NCI-H2081 (cell line): ENCODE measurements at places on chromosomes 13 and 19.

DNA sequence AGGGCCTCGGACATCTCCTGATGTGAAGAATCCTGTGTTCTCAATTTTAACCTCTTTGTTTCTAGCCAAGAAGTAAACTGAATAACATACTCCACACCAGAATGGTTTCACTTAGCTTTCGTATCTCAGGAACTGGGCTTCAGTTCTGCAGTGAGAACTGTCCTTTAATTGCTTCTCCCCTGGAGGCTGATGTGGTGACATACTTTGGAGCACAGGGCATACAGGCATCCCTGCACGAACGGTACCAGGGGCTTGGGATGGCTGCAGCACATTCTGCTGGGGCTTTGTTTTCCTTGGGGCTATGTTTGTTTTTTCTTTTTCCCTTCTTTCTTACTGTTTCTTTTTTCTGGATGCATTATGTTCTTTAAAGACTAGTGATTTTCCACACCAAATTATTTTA is 230.5 kb downstream of the TM9SF2 start:
- DNase-seq = no peak

GRCh38 chr19:13985771-13986347 is 20.3 kb downstream of the RFX1 start:
- DNase-seq = peak; percentile 40

- no peak for DNase-seq
These were observed 2.5 kb upstream of the NOVA2 start for GRCh38 chr19:45976178-45976577.

GRCh38 chr13:108795841-108796240 is 166.4 kb downstream of the MYO16 start:
- no peak for DNase-seq

DNA sequence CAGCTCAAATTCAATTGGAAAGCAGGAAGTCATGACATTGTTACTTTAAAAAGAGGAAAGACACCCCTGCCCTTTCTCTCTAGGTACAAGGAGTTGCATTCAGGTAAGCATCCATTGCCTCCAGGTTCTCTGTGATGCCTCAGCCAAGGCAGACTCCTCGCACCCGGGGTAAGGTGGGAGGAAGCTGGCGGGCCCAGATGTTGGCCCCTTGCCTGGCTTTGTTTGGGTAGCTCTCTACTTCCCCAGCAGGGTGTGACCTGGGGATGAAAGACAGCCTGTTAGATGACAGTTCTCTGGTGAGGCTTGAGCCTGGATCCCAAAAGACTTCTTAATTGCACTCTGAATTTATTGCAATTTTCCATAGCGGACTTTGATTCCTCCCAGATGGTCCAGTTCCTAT is 25.6 kb downstream of the SHISA2 start:
- no peak for DNase-seq

GRCh38 chr13:110798081-110798994 is 84.8 kb downstream of the ING1 start:
- DNase-seq = no peak

GRCh38 chr19:36140304-36141038 is 605 bp downstream of the CAPNS1 start:
- peak; percentile 83 for DNase-seq

DNA sequence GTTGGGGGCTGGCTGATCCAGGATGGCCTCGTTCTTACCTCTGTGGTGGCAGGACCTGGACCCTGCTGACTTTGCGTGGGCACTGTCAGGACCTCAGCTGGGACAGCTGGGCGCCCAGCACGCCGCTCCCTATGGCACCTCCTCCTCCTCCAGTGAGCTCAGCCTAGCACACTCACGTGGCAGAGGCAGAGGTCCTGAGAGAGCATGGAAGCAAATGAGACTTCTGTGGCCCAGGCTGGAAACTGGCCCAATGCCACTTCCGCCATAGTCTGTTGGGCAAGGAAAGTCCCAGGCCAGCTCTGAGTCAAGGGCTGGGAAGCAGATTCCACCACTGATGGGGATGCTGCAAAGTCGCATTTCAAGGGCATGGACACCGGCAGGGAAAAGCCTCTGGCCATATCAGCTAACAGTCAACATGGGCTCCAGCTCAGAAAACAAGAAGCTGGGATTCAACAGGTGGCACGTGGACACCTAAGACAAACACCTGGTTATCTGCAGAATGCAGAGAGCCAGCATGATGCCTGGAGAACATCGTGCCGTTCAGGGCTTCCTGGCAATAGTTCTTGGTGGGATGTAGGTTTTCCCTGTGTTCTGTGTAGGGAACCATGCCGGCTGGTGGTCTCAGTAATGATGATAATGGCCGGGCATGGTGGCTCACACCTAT is 16.7 kb downstream of the MYBPC2 start:
- DNase-seq = no peak

- peak; percentile 20 for DNase-seq
These were observed 60.6 kb downstream of the NDFIP2 start for GRCh38 chr13:79541426-79542049.

DNA sequence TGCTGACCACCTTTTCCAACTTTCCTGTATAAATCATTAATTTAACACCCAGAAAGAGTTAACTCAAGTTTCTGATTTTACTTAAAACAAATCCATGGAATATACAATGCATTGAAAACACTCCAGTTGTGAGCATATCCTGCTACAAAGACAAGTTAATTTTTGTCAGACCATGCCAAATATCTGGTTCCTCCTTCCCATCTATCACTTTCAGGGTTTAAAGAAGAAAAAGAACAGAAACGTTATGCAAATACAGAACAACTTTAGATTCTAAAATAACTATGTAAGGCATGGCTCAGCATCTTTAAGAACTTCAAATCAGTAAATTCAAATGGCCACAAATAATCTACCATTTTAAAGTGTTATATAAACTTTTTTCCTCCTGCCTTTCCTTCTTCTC is 14.9 kb downstream of the MRPS31 start:
- DNase-seq = no peak

GRCh38 chr19:16370641-16371391 is 46.2 kb downstream of the KLF2 start:
- DNase-seq = no peak

DNA sequence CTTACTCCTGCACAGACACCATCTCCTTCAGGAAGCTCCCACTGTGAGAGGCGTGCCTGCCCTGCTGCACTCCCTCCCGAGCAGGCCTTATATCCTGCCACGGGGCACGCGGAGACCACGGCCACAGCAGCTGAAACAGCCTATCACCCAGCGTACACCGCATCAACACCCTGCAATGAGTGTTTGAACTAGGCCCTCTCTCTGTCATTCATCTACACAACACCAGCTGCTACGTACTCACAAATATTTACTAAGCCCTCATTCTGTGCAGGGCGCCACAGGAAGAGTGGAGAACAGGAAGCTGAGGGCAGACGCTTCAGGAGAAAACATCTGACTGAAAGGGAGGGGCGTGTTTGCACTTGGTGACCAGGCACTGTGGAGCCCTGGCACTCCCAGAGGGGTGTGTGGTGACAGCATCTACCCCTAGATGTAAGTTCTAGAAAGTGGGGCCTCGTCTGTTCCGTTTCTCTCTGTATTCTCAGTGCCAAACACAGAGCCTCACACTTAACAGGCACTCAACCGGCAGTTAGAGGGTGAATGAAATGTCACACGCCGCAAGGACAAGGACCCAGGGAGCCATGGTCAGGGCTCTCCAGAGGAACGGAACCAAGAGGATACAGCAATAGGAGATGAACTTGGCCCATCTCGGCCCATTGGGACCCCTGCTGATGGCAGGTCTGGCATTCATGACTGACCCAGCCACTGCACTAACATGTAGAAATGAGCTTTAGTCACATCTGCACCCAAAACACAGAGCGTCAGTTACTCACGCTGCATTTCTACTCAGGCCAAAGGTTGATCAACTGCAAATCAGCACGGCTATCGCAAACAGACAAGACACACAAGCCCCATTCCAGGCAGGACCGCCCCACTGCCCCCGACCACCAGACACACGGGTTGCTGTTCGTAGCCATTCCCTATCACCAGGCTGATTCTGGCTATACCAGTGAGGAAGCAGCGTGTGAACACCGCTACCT is 15.7 kb downstream of the RANBP3 start:
- DNase-seq = peak; percentile 96

GRCh38 chr13:75368167-75368566 is 113.8 kb downstream of the TBC1D4 start:
- no peak for DNase-seq

DNA sequence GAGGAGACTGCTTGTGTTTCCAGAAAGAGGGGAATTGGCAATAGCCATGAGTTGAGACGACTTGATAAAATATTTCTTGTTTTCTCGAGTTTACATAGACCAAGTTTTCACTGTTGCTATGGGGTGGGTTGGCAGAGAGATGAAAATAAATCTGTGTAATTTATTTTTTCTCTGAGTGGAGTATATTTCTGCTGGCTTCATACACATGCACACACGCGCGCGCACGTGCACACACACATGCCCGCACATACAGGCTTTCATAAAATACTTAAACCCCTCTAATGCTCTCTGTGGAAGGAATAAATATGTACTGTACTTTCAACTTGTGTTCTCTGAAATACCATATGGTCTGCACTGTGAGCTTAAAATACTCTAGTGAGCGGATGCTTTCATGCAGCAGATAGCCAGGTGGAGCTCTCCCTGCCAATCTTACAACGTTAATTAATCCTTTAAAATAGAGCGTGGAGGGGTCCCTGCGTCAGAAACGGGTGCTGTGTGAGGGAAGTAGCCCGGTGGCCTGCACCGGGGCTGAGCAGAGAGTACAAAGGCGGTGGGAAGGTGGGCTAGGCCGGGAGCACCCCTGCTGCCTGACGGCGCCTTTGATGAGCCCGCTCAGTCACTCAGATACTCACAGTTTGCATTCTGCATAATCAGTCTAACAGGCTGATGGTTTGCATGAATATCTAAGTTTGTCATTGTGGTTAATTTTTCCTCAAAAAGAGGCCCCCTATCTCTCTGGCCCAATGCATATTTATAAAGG is 44.1 kb downstream of the CCNE1 start:
- DNase-seq = no peak

DNA sequence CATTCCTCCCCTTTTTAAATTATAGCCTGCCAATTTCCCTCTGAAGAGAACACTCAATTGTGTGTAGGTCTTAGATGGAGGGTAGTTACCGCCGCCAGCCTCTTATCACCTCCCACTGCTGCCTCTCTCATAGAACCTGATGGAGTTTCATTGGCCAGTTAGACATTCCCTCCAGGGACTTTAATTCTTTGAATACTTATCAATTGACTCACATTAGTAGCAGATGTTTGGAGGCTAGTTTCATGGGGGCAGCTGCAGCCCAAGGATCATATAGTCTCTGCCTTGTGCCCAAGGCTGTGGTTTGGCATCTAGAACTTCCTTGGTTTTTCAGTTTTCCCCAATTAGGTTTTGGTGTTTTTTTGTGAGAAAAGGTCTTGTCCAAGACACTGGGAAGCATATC is 318.9 kb upstream of the HTR2A start:
- no peak for DNase-seq

DNA sequence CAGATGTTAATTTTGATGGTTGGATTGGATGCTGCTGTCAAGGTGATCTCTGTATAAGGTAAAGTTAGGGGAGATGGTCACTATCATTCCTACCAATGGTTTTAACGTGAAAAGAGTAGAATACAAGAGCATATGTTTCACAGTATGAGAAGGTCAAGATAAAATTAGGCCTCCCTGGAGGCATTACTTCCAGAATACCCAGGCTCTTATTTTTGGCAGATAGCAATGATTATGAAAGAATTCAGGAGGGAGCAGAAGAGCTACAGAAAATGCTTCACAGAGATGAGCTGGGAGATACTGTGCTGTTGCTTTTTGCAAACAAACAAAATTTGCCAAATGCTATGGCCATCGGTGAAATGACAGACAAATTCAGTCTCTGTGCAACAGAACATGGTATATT is 547.5 kb upstream of the SPRY2 start:
- no peak for DNase-seq

GRCh38 chr13:75309981-75310580 is 171.9 kb downstream of the TBC1D4 start:
- DNase-seq = no peak

GRCh38 chr13:30257468-30258099 is 49.8 kb downstream of the KATNAL1 start:
- no peak for DNase-seq

- DNase-seq = no peak
These were observed 13.1 kb upstream of the MEDAG start for GRCh38 chr13:30892966-30893365.

- no peak for DNase-seq
These were observed 162.0 kb downstream of the EFNB2 start for GRCh38 chr13:106373304-106373988.

GRCh38 chr13:82758044-82758443 is 1124.2 kb downstream of the SLITRK1 start:
- DNase-seq = no peak

DNA sequence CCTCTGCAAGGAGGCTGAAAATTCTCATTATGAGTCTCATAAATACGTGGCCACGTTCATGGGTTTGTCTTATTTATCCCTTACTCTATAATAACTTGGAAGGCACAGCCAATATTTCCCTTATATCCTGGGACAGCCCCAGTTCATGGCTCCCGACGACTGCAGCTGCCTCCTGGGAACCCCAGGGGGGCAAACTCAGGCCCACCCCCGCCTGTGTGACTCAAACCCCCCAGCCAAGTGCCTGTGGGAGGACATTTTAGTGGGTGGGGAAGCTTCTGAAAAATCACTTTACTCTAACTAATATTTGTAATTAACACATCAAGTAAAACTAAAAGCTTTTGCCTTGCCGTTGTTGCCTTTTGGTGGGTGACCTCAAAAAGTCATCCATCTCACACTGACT is 14.3 kb downstream of the RASA3 start:
- DNase-seq = no peak

- no peak for DNase-seq
These were observed 628 bp downstream of the BEST2 start for GRCh38 chr19:12752056-12752781.

DNA sequence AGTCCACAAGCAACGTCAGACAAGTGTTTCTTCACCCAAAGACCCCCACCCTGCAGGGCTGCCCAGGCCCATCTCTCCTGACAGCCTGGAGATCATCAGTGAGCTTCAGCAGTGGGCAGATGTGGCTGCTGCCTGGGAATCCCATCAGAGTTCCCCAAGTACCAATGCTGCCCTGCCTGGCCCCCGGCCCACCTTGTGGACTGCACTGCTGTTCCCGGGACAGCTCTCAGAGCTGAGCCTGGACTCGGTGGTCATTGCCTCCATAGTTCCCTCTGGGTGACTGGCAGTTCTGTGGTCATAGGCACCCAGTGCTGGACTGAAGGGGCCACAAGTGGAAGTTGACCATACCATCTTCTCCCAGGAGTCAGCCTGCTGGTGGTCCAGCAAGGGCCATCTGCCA is 24.5 kb upstream of the ZNF492 start:
- no peak for DNase-seq

DNA sequence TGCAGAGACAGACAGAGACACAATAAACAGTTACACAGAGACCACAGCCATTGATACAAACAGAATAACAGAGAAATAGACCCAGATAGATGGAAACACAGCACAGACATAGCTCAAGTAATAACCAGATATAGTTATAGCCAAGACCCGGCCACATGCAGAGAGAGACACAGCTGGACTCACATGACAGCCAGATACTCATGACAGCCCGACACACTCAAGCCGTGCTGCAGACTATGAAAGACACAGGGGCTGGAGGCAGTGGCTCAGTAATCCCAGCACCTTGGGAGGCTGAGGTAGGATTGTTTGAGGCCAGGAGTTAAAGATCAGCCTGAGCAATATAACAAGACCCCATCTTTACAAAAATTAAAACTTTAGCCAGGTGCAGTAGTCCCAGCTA is 1.6 kb upstream of the DENND1C start:
- DNase-seq = no peak

- no peak for DNase-seq
These were observed 1.5 kb upstream of the TMEM145 start for GRCh38 chr19:42311657-42312056.

- peak; percentile 88 for DNase-seq
These were observed 67.4 kb downstream of the KCNRG start for GRCh38 chr13:50082426-50083281.
